ENCODE measurements at places on chromosomes 12 and 14.
A peak's percentile ranks its signal among the peaks of the same experiment; 100 is the strongest.

DNA sequence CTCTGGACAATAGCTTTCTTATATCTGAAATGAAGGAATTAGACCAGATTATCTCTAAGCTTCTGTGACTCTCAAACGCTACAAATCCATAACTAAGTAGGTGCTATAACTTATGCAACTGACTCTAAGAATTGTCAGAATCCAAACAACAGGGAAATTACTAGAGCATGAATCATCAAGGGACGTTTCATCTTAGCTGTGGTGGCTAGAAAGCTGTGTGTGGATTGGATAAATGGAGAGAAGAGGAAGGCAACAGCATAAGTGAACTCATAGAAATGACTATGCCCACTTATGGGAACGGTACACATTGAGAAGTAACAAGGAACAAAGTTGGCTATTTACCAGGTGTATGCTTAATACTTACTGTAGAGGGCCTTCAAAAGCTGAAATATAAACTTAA is 96.0 kb upstream of the NEDD1 start:
- no peaks in the 10 kb centered on the region for H3K27me3 ChIP-seq
- no peaks in the 10 kb centered on the region for H3K4me1 ChIP-seq
- no peak overlapping the region for H3K4me3 ChIP-seq
- H3K36me3 ChIP-seq = no peaks in the 10 kb centered on the region
- no peak for DNase-seq

DNA sequence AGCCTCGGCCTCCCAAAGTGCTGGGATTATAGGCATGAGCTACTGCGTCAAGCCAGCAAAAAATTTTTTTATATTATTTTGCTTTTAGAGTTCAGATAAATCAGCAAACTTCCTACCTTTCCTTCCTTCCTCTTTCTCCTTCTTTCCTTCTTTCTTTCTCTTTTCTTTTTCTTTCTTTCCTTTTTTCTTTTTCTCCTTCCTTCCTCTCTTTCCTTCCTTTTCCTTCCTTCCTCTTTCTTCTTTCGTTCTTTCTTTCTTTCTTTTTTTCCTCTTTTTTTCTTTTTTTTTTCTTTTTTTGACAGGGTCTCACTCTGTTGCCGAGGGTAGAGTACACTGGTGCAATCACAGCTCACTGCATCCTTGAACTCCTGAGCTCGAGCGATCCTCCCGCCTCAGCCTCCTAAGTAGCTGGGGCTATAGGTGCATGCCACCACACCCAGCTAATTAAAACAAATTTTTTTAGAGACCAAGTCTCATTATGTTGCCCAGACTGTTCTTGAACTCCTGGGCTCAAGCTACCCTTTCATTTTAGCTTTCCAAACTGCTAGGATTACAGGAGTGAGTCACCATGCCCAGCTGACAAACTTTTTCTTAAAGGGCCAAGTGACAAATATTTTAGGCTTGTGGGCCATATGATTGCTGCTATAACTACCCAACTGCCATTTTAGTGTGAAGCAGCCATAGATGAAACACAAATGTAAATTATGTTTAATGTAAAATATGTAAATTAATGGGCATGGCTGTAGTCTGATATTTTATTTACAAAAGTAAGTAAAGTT is 7.1 kb upstream of the WASHC4 start:
- no peak overlapping the region for H3K27ac ChIP-seq
- no peaks in the 10 kb centered on the region for H3K27me3 ChIP-seq
- DNase-seq = no peak
- no peak overlapping the region for H3K4me3 ChIP-seq
- H3K36me3 ChIP-seq = no peaks in the 10 kb centered on the region
- H3K4me1 ChIP-seq = no peaks in the 10 kb centered on the region

DNA sequence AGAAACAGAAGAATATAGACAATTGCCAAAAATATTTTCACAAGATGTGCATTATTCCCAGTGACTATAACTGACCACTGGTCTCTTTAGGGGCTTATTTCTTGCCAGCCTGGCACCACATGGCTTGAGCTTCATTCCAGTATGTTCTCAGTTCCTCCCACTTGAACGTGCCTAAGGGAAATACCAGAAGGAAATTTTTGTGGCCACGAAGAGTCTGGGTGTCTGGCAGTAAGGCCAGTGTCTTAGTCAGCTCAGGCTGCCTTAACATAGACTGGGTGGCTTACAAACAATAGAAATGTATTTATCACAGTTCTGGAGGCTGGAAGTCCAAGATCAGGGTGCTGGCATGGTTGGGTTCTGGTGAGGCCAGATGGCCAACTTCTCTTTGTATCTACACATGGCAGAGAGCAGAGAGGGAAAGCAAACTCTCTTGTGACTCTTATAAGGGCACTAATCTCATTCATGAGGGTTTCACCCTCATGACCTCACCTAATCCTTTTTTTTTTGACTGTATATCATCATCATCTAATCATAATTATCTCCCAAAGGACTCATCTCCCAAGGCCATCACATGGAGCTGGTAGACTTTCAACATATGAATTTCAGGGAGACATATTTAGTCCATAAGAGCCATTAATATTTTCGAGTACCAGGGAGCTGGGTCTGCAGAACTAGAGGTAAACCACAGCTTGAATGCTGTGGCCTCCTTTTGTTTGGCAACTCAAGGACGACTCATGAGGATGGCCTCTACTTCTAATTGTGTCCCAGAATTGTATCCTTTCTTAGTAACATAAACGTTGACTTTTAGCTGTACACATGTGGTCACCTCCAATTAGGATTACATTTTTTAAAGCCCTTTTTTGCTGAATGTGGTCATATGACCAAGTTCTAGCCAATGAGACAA is 5.1 kb upstream of the SMOC1 start:
- no peaks in the 10 kb centered on the region for H3K36me3 ChIP-seq
- no peaks in the 10 kb centered on the region for H3K27me3 ChIP-seq
- no peak overlapping the region for H3K4me3 ChIP-seq
- DNase-seq = no peak
- no peak overlapping the region for H3K27ac ChIP-seq

- no peak overlapping the region for H3K27ac ChIP-seq
- 0 out of 2 replicates have a peak overlapping the region, but pooled peaks have one; percentile 26 for H3K4me3 ChIP-seq
- no peaks in the 10 kb centered on the region for H3K36me3 ChIP-seq
- H3K27me3 ChIP-seq = no peaks in the 10 kb centered on the region
- H3K4me1 ChIP-seq = peaks cover 35% of the 10 kb centered on the region
Observed at GRCh38 chr14:21526672-21527317, 649 bp upstream of the SALL2 start.

- peaks cover 67% of the 10 kb centered on the region for H3K4me1 ChIP-seq
- H3K27me3 ChIP-seq = no peaks in the 10 kb centered on the region
- H3K36me3 ChIP-seq = no peaks in the 10 kb centered on the region
- no peak overlapping the region for H3K27ac ChIP-seq
- no peak for DNase-seq
Observed at GRCh38 chr14:95679148-95679815, 6.9 kb upstream of the TCL1B start.

- DNase-seq = no peak
- no peaks in the 10 kb centered on the region for H3K36me3 ChIP-seq
- no peaks in the 10 kb centered on the region for H3K27me3 ChIP-seq
- H3K4me1 ChIP-seq = no peaks in the 10 kb centered on the region
Observed at GRCh38 chr12:16323010-16323409, 24.4 kb upstream of the MGST1 start.

- H3K4me1 ChIP-seq = peaks cover 13% of the 10 kb centered on the region
- no peak overlapping the region for H3K4me3 ChIP-seq
- no peak for DNase-seq
- H3K36me3 ChIP-seq = no peaks in the 10 kb centered on the region
Observed at GRCh38 chr12:96041181-96041580, 5.8 kb upstream of the LTA4H start.

All from Karpas-422 (cell line).